ENCODE measurements at places on chromosomes 1 and 21. TPM values are rescaled to one million over a fixed set of nuclear protein-coding genes. Genes with fewer than 3 reads are reported as not detected.

Gene SIPA1L2
- 0.81 TPM for total RNA-seq

GRCh38 chr1:242201090-242201489 lies 202.2 kb upstream of the MAP1LC3C start:
- DNase-seq = no peak

- DNase-seq = no peak
Observed at GRCh38 chr1:89743788-89744187, 77.0 kb upstream of the LRRC8D start.

DNA sequence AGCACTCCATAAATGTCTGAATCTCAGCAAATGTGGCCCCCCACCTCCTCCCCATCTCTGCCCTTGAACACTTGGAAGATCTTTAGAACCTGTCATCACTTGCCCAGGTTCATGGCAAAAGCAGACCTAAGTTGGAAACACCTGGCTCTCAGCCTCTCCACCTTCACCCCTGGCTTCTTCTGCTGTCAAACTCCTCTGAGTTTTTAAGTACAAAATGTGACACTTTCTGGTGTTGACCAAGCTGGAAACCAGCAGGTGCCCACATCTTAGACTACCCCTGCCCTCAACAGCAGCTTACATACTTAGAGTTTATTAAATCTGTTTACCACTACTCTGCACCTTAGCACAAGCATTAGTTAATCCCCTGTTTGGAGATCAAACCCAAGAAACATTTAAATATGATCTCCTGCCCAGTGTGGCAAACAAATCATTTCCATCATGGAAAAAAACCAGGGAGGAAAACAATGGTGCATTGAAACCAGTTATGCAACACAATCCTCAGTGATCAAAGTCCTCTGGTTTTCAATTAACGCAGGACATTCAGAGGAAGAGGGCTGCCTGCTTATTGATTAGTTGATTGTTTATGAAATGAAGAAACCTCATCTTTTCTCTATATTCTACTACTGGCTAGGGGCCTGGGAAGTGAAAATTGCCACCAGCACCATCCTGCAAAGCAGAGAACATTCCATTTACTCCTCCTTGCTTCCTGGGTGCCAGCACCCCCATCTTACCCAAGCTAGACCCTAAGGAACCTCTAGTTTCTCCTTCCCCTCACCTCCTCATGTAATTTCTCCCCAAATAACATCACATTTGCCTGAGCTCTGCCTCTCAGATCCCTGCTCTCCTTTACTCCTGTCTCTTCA lies 139.4 kb upstream of the RAB4A start:
- DNase-seq = no peak

GRCh38 chr21:44845418-44846223 lies 27.8 kb upstream of the SUMO3 start:
- DNase-seq = no peak

GRCh38 chr1:68107771-68108170 lies 57.3 kb upstream of the DIRAS3 start:
- no peak for DNase-seq

- no peak for DNase-seq
Observed at GRCh38 chr1:176436251-176436650, 26.7 kb upstream of the PAPPA2 start.

Gene OR2T11
- total RNA-seq = not detected

Gene RPE65
- not detected for total RNA-seq

Gene ETV3L
- not detected for total RNA-seq

Gene APP
- 126 TPM for total RNA-seq

Gene SPATA1
- 2.2 TPM for total RNA-seq

DNA sequence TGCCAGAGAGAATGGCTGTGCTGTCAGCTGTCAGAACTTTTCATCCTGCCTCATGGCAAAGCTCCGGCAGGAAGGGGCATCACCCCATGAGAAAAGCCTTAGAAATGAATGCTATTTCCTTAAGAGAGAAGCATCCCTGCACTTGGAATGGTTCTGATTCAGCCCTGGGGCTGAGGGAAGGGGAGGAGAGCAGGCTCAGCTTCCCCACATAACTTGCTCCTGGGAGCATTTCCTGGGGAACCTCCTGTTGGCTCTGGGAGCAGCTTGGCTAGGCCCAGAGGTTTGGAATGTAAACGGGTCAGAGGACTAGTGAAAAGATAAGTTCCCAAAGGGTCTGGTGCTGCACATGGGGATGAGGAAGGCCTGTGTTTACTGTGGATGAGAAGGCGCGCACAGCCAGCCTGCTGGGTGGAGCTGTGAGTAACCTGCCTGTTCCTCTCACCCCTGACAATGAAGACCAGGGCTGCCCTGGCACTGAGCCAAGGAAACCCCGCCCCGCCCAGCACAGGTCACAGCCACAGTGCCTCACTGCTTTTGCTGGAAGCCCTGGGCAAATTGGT lies 5.0 kb downstream of the PRELP start:
- no peak for DNase-seq

- no peak for DNase-seq
Observed at GRCh38 chr1:156478250-156478627, 22.3 kb downstream of the MEF2D start.

Gene MOB3C
- 17.5 TPM for total RNA-seq

Measured in hematopoietic multipotent progenitor cell (in vitro differentiated cells).